ENCODE measurements at places on chromosomes 1 and 21. TPM values are rescaled to one million over a fixed set of nuclear protein-coding genes. Genes with fewer than 3 reads are reported as not detected.

Gene TNFRSF1B
- total RNA-seq: 28.5 TPM

Gene ZP4
- not detected for total RNA-seq

Gene MASP2
- not detected for total RNA-seq

Gene NCSTN
- total RNA-seq: 70.2 TPM

Gene KRTAP13-4
- not detected for total RNA-seq

Gene DNASE2B
- total RNA-seq: not detected

Gene MYBPH
- not detected for total RNA-seq

Gene GBP2
- 24.0 TPM for total RNA-seq

Gene HES3
- total RNA-seq: not detected

Gene SETD4
- total RNA-seq: 11.5 TPM

Gene INSRR
- total RNA-seq: 0.05 TPM

Gene ALDH4A1
- 23.4 TPM for total RNA-seq

Gene ZMYND12
- 0.31 TPM for total RNA-seq

Gene SLC44A5
- 1.2 TPM for total RNA-seq

Gene C8A
- total RNA-seq: not detected

Gene XCL1
- total RNA-seq: not detected

Gene PRKCZ
- total RNA-seq: 12.4 TPM

Gene OR4F16
- not detected for total RNA-seq

Gene NFASC
- total RNA-seq: 40.6 TPM

Measured in left cardiac atrium (tissue), 4 donors.